ENCODE measurements at places on chromosomes 2 and 18.

GRCh38 chr2:215530191-215530968 lies 94.5 kb upstream of the FN1 start:
- no peak for DNase-seq

GRCh38 chr2:219704878-219705277 lies 77.4 kb downstream of the SLC4A3 start:
- no peak for DNase-seq

GRCh38 chr18:6781796-6782195 lies 52.3 kb downstream of the ARHGAP28 start:
- no peak for DNase-seq

DNA sequence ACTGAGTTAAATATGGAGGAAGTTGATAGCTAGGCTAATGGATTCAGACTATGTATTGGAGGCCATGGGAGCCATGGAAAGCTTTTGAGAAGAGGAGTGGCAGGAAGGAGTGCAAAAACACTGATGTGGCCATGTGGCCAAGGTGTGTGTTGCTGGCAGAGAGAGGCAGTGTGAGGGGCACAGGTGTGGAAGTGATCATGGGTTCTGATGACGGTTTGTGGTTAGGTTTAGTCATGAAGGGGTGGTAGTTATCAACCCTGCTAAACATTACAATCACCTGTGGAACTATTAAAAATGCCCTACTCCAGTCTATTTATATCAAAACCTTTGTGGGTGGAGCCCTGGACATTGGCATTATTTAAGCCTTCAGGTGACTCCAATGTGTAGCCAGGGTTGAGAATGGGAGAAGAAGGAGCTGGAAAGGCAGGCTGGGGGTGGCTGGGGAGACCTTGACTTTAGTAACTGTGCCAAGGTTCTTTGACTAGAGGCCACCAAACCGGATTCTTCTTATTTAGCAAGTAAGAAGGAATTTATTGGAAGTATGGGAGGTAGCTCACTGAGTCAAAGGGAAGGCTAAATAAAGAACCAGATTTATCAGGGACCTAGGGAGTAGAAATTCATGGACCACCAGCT lies 13.5 kb downstream of the GPR39 start:
- DNase-seq = no peak

GRCh38 chr18:46070815-46071652 lies 1.0 kb downstream of the PSTPIP2 start:
- no peak for DNase-seq

DNA sequence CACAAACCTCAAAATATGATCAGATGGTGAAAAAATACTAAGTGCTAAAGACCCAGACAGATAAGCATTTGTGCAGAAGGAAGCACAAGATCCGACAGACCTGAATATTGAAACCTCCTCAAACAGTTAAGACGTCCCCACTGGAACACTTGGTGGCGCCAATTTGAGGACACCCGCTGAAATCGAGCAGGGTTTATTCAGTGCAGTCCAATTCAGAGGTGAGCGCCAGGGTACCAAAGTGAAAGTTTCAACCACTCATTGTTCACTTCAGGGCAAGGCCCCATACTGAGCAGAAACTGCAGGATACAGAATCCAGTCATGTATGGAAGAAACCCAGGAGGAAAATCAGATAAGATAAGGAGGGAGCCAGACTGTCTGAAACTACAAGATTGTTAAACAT lies 417.6 kb downstream of the LRRTM4 start:
- DNase-seq = no peak

- DNase-seq = no peak
These were observed 72.5 kb downstream of the MRPS9 start for GRCh38 chr2:105110295-105110829.

- no peak for DNase-seq
These were observed 221.2 kb downstream of the PIEZO2 start for GRCh38 chr18:10928011-10928771.

- no peak for DNase-seq
These were observed 42.2 kb downstream of the KIDINS220 start for GRCh38 chr2:8794923-8795825.

GRCh38 chr18:7633171-7633570 lies 66.1 kb downstream of the PTPRM start:
- no peak for DNase-seq

- no peak for DNase-seq
These were observed 8.4 kb downstream of the MARCHF7 start for GRCh38 chr2:159720676-159721075.

DNA sequence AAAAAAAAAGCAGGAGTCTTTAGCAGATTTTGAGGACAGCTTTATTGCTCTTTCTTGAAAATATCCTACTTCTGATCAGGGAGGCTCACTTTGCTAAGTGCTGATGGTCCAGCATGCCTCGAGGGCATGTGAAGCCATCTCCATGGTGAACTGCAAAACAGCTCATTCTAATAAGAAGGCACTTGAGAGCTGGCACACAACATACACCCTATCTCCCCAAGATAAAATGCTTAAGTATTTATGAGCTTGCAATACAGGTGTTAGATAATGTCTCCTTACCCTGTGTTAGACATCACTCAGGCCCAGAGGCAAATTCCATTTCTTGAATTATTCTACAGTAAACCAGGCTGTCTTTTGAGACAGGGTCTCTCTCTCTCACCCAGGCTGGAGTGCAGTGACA lies 2.7 kb downstream of the ENOSF1 start:
- no peak for DNase-seq

GRCh38 chr2:223725494-223725893 lies 111.9 kb downstream of the AP1S3 start:
- no peak for DNase-seq

GRCh38 chr2:102620332-102620731 lies 979 bp downstream of the SLC9A2 start:
- DNase-seq = no peak

DNA sequence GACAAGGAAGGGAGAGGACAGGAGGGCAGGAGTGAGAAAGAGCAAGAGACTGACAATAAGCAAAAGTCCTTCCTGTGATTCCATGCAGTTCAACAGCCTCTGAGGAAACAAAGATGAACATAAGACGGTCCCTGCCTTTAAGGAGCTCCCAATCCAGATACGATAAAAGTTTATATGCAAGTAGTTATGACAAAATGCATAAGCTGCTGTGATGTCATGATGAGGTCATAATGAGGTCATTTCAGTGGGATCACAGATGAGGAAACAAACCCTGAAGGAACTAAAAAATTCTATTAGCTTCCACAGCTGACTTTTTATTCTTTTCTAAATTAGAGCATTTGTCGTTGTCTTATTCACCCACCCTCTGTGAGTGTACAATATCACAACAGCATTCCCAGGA lies 458.5 kb upstream of the ACVR2A start:
- no peak for DNase-seq

- DNase-seq = no peak
These were observed 1208.8 kb upstream of the LRRTM1 start for GRCh38 chr2:81513328-81513727.

DNA sequence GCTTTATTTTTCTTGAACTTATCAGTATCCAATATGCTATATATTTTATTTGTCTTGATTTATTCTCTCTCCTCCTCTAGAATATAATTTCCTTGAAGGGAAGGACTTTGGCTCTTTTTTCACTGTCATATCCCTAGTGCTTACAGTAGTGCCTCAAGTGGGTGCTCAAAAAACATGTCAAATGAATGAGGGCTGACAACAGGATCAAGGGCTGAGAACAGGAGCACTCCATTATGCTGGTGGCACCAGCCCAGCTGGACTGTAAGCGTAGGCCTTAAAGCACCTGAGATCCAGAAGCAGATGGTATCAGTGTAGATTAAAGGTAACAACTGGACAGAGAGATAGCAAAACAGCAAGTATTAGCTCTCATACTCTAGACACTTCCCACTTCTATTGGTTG lies 46.3 kb downstream of the PMS1 start:
- DNase-seq = no peak

DNA sequence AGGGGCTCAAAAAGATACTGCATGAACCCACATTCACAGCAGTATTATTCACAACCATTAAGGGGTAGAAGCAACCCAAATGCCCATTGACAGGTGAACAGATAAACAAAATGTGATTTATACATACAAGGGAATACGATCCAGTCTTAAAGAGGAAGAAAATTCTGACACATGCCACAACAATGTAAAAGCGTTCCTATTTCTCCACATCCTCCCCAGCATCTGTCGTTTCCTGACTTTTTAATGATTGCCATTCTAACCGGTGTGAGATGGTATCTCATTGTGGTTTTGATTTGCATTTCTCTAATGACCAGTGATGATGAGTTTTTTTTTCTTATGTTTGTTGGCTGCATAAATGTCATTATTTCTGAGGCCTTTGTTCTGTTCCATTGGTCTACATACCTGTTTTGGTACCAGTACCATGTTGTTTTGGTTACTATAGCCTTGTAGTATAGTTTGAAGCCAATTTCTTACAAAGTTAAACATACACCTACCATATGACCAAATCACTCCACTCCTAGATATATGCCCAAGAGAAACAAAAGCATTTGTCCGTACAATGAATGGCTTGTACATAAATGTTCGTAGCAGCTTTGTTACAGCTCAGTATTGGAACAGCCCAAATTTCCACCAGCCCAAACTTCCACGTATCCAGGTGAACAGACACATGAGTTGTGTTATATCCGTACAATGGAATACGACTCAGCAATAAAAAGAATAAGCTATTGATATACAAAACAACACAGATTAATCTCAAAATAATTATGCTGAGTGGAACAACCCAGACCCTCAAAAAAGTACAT lies 85.1 kb downstream of the TMEM131 start:
- DNase-seq = no peak

DNA sequence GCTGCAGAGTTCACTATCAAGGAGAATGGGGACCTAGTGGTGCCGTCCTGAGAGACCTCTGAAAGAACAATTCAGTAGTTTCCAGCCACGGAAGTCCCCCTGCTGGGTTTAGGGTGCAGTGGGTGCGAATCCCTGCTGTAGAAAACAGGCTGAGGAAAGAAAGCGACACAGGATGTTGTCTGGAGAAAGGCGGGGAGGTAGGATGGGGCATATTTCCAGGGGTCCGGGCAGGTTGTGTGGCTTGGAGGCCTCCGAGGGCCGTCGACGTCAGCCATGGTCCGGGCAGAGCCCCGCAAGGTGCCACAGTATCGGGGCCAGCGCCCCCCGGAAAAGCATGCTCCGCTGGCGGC lies 807 bp upstream of the CREB1 start:
- DNase-seq = peak; percentile 38

GRCh38 chr2:8790739-8791162 lies 46.7 kb downstream of the KIDINS220 start:
- no peak for DNase-seq

DNA sequence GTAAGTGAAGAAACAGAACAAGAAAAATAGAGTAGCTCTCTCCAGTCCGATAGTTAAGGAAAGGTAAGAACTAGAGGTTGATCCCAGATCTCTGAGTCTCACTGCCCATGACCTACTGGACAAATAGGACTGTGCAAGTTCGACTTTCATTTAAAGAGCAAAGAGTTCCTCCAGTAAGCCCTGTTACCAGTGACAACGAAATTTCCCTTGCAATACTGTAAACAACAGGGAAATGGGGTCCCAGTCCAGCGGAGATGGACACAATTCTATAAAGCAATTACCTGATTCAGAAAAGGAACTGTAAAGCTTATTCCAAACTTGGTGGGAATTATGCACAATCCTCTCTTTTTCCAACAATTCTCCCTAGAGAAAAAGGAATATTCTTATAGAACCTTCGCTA lies 65.9 kb downstream of the XDH start:
- DNase-seq = no peak
